Left renal pelvis (tissue), 4 donors: ENCODE measurements at places on chromosomes 16 and 17.

GRCh38 chr17:29575511-29576213, 7.2 kb downstream of the TP53I13 start:
- DNase-seq: no peak

DNA sequence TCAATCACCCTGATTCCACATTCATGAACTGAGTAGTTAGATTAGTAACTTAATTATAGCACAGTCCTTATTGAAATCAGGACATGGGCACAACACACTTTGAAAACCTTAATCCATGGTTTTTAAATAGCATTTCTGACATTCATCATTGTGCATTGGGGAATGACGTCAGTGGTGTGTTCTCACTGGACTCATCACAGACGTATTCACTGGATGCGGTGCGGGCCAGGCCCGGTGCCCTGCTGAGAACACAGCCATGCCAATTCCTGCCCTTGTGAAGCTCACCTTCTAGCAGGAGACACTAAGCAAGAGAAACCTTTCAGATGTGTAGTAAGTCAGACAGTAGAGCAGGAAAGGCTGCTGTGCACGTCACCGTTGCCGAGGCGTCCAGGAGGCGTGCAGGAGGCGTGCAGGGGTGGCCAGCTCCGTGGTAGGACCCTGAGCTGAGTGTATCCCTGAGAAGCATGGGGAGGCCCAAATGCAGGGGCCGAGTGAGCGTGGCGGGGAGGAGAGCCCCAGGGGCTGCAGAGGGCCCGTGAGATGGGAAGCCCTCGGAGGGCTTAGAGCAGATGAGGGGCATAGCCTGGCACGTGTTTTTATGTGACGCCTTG, 12.9 kb downstream of the BANP start:
- no peak for DNase-seq

- DNase-seq: peak; percentile 21
These were observed 143.3 kb upstream of the ANKFN1 start for GRCh38 chr17:56009795-56010651.

DNA sequence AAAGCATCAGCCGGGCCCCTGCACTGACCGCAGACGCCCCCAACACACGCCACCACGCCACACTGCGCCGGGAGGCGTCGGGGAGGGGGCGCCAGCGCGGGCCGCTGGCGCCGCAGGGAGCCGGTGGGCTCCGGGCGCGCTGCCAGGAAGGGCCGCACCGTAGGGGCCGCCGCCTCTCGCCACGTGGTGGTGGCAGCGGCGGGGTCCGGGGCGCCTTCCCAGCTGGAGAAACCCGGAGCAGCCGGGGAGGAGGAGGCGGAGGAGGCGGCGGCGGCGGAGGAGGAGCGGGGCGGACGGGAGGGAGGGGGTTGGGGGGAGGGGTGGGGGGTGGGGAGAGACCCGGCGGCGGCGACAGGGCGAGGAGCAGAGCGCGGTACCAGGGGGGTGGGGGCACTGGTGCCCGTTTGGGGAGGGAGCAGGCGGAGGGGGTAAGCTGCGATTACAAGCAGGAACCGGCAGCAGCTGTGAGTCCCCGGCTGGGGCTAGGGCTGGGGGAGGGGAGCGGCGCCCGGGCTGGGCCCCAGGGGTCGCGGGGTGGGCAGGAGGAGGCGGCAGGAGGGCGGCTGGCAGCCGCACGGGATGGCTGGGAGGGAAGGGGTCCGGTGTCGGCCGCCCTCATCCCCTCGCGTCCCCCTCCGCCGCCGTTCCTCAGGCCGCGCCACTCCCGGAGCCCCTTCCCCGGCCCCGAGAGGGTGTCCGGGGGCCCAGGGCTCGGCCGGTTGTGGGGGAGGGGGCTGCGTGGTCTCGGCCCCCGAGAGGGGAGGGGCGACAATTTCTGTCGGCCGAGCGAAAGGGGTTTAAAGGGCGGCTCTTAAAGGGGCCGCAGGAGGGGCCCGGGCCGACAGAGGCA, at the start of gene TBKBP1:
Gene TBKBP1, plus strand, starts transcription at position 431 of the 850 bp plus-strand sequence. CDS start 1,952 bp downstream, outside the sequence.
- peak; percentile 74 for DNase-seq

- no peak for DNase-seq
These were observed 10.8 kb upstream of the DRG2 start for GRCh38 chr17:18076936-18077335.

- no peak for DNase-seq
These were observed 70.8 kb downstream of the RAB11FIP4 start for GRCh38 chr17:31462261-31462660.

- DNase-seq: no peak
These were observed 31.4 kb downstream of the NOG start for GRCh38 chr17:56624912-56625311.

DNA sequence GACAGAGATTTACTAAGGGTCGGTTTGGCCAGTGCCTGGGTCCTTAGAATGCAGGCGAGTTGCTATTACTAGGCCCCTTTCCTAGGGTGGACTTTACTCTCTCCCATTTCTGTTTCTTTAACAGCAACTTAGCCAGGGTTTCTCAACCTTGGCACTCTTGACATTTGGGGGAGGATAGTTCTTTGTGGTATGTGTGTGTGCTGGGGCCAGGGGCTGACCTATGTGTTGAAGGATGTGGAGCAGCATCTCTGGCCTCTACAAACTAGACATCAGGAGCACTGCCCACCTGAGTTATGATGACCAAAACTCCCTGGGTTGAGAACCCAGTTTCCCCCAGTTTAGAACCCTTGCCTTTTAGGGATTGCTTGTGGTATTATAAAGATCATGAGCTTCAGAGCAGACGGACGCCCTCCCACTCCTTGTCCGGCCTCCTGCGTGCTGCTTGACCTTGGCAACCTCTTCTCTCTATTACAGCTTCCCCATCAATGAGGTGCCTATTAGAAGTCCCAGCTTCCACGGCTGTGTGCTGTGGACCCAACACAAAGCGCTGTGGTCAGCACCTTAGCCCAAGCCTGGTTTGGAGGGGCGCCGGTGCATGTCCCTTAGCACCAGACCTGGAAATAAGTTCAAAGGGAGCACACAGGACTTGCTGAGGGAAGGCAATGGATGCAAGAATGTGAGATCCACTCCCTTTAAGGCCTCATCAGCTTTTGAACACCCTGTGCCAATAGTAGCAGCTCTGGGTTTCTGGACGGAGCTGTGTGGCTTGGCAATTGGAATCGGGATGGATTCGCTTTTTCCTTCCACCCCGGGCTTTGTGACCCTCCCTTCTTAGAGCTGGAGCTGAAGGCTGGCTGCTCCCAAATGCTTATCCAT, 239.2 kb upstream of the MAF start:
- DNase-seq: no peak

DNA sequence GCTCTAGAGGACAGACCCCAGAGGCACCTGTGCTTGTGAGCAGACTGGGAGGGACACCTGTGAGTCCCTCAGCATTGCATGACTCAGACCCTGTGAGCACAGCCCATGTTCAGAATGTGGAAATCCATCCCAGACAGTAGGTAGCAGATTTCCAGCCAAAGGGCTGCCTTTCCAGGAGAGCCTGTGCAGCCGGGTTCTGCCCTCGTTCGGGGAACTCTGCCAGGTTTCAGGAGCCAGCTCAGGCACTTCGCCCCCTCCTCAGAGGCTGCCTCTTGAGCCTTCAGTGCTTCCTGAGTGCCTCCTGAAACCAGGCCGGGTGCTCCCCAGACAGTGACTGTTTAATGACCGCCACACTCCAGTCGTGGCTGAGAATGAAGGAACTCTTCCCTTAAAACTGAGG, 23.3 kb upstream of the SDR42E2 start:
- DNase-seq: no peak

DNA sequence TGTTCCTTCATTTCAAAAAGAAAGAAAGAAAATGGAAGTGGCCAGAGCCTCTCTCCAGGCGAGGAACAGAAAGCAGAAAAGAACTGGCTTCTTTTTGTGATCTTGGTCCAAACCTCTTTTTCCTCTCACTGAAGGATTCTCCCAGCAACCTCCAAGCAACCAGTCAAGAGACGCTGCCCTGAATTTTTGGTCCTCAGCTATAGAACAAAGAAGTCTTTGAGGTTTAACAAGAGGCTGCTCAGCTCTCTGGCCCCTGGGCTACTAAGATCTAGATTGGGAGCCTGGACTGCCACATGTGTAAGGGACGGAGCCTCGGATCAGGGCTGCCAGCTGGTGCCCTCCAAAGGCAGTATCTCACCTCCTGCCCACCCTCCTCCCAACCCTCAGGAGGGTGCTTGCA, 62.6 kb downstream of the AXIN2 start:
- DNase-seq: no peak

DNA sequence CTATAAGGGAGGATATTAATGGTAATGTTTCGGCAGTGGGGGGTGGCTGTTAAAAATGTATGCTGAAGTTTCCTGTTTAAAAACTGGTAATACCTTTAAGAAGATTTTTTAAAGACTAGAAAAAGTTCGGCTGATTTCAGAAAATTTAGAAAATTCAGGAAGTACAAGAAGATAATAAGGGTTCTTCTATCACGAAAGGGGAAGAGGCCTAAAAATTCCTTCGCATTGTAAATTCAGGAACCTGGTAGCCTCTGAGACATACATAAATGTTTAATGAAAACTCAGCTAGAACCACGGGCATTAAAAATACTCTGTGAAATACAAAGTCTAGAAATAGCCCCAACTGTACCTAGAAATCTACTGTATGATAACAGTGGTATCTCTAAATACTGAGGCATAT, 181.2 kb downstream of the PARN start:
- no peak for DNase-seq

DNA sequence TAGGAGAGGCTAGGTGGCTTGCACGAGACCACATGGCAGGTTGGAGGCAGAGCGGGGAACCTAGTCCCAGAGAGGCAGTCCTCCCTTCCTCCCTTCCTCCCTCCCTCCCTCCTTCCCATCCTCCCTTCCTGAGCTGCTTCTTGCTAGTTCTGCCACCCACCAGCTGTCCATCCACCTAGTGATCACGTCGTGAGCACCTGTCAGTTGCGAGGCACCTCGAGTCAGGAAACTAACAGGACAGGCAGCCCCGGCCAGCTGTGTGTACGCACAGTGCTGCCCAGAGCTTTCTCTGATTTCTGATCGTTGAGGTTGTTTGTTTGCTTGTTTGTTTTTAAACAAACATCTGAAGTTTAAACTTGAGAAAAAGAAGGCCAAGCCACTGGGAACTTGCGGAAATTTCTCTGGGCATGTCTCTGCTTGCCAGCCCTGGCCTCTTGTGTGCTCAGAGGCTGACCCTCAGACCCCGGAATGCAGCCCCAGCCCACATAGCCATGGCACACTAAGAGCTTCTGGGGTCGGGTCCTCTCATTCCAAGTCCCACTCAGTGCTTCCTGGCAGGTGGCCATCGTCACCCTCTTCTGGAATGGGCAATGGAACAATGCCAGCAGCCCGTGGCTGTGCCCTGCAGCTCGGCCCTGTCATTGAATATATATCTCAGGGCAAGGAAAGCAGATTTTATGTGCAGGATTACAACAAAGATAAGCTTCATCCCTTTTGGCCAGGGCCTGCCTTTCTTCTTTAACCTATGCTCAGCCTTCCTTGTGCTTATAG, 174.0 kb downstream of the KATNIP start:
- no peak for DNase-seq

DNA sequence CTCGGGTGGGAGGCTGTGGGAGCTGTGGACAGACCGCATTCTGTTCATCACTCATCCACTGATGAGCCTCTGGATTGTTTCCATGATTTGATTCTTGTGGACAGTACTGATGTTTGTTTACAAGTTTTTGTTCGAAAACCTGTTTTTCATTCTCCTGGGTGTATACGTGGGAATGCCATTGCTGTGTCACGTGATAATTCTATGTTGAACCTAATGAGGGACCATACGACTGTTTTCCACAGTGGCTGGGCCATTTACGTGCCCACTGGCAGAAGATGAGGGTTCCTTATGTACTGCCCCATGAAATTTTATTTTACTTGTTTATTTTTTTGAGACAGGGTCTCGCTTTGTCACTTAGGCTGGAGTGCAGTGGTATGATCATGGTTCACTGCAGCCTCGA, 2.6 kb upstream of the ALG1 start:
- no peak for DNase-seq

DNA sequence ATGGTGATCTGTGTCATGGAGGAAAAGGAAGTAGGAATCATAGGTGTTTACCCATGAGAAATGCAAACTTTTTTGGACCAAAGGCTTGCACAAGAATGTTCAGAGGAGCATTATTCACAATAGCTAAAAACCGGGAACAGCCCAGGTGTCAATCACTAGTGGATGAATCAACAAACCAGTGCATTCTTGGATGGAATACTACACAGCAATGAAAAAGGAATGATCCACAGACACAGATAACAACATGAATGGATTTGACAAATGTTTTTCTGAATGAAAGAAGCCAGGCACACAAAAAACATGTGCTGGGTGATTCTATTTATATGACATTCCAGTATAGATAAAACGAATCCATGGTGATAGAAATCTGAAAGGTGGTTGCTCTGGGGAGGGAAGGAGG, 36.0 kb downstream of the WSCD1 start:
- no peak for DNase-seq
